T-helper 1 cell (primary cell): ENCODE measurements at places on chromosomes 12 and 14.

GRCh38 chr12:122356192-122356635 is 66.3 kb downstream of the CLIP1 start:
- DNase-seq, result peak; percentile 9

DNA sequence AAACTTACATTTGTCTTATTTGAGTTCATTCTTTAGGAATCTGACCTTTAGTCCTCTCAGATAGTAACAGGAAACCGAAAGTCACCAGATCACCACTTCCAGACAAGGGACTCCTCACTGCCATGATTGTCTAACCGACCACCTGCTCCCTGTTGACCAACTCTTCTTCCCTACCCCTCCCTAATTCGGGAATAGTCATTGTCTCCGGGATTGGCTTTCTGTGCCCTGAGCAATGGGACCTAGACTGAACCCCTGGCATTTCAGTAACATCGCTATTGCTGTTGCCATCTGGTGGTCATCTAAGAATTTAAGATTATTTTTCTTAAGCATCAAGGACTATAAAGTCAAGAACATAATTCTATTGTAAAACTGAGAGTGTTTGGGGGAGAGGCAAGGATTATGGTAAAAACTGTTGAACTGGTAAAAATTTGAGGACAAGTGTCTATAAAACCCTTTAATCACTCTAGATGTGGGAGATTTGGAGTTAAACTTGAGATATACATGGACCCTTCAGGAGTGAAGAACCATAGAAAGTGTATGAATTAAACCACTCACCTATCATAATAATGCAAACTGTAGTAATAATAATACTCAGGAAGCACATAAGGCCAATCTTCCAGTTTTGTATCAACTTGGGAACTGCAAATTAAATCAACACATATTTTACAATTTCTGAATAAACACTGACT is 6.3 kb downstream of the CLEC2A start:
- DNase-seq, result no peak

GRCh38 chr14:22579881-22580280 is 9.1 kb downstream of the DAD1 start:
- DNase-seq, result no peak

GRCh38 chr12:38155526-38156496 is 160.8 kb upstream of the ALG10B start:
- no peak for DNase-seq

GRCh38 chr12:12510141-12510540 is 52.5 kb downstream of the DUSP16 start:
- DNase-seq, result no peak

- DNase-seq, result no peak
These were observed 140.1 kb downstream of the ATP23 start for GRCh38 chr12:58081488-58081887.

- DNase-seq, result no peak
These were observed 8.1 kb downstream of the ZNF219 start for GRCh38 chr14:21090194-21090939.

GRCh38 chr14:36130186-36130585 is 46.3 kb downstream of the PTCSC3 start:
- DNase-seq, result no peak

DNA sequence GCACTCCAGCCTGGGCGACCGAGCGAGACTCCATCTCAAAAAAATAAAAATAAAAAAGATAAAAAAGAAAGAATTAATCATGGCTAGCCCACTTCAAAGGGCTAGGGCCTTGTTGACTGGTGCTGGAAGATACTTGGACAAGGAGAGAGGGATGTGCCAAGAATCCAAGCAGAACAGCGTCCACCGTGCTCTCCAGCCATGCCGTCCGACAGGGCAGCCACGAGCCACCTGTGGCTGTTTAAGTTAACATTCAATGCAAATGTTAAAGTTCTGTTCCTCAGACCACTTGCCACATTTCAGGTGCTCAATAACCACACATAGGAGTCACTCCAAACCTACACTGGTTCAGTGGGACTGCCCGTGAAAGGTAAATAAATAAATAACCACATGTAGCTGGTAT is 21.4 kb downstream of the SLC6A13 start:
- DNase-seq, result no peak

DNA sequence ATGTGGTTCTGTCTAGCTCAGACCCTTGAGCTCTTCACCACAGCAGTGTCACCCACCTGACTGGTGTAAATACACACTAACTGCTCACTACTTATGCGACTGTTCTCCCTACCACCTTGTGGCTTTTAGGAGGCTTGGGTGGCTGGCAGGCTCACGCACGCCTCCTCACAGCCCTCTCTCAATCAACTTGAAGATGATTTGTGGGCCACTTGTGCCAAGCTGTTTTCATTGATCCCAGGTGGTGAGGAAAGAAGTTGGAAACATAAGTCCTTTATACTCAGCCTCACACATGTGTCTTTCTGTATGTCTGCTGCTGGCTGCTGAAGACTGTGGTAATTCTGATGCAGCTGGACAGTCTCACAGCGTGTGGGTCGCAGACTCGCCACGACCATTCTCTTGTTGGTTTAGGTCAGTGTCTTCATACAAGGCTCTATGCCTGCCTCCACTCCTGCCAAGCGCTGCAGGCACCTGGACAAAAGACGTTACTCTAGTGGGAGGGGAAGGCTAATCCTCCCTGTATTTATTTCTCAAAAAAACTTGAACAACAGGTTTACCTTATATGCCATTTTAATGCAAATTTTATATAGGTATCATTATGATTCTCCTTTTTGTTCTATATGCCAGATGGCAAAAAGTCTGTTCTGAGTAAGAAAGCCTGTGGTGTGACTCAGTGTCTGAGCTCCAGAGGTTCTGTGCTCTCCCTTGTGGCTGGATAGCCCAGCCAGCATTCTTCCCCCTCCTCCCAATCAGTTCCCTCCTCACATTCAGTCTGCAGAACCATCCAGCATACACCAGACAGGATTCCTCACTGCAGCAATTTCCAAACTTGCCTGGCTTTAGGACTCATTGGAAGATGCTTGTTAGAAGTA is 115.6 kb downstream of the DIP2B start:
- no peak for DNase-seq

GRCh38 chr14:39381366-39381765 is 50.9 kb downstream of the FBXO33 start:
- DNase-seq, result no peak

DNA sequence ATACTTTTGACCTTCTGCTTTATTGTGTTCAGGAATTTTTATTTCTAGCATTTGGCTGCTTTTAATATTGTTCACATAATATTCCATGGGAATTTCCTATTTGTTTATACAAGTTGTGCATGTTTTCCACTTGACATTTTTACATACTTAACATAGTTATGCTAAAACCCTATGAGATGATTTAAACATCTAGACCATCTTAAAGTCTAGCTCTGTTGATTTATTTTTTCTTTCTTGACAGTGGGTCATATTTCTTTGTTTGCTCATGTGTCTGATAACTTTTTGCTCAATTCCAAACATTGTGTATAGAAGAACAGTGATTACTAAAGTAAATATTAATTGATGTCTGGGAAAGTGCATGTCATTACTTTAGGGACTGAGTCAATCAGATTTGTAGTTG is 202.1 kb upstream of the PDZRN4 start:
- no peak for DNase-seq

DNA sequence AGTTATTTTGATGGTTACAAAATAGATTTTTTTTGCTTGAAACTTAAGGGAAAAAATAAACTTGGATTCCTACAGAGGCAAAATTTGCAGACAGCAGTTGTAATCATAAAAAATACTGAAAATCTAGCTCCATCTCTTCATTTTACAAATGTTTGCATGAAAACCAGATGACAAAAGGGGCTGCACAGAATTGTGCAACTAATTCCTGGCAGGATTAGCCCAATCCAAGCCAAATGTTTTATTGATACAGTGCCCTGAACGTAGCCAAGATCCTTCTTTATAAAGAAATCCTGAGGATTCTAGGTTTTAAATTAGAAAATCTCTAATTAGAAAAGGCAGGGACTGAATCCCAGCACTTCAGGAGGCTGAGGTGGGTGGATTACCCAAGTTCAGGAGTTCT is 356.4 kb upstream of the SEL1L start:
- DNase-seq, result no peak

DNA sequence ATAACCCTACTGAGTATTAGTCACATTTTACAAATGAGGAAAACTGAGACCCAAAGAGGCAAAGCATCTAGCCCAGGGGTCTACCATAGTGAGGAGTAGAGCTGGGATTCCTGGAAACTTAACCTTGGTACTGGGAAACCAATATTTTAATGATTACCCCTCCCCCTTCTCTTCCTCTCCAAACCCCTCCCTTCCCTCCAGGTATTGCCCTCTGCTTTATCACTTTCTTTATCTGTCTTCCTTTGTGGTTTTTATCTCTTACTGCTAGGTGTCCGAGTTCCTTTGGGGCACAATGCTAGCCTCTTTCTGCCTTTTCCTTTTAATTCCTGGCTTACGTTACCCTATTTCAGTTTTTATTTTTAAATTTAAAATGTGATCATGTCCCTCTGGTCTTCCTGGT is 2.8 kb downstream of the GABARAPL1 start:
- no peak for DNase-seq

DNA sequence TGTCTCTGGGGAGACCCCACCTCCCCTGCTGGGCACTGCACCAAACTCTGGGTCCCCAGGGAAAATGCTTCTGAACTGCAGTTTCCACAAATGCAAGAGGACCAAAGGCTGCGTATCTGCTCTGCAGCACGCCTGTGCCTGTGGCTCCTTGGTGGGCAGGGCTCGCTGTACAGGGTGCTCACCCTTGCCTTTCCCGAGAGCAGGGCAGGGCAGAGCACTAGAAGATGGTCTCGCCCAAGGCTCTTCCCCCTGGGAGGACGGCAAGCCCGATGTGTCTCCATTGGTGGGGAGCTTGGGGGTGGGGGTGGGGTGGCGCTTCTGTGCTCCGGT is 175.3 kb upstream of the RTL1 start:
- no peak for DNase-seq
